NCI-H187 (cell line): ENCODE measurements at places on chromosomes 11 and 22.

GRCh38 chr11:116138280-116138679 lies 634.1 kb upstream of the CADM1 start:
- no peak for DNase-seq

- no peak for DNase-seq
Observed at GRCh38 chr11:109552376-109552775, 130.4 kb downstream of the C11orf87 start.

GRCh38 chr22:29313126-29313575 lies 2.3 kb downstream of the RASL10A start:
- no peak for DNase-seq

DNA sequence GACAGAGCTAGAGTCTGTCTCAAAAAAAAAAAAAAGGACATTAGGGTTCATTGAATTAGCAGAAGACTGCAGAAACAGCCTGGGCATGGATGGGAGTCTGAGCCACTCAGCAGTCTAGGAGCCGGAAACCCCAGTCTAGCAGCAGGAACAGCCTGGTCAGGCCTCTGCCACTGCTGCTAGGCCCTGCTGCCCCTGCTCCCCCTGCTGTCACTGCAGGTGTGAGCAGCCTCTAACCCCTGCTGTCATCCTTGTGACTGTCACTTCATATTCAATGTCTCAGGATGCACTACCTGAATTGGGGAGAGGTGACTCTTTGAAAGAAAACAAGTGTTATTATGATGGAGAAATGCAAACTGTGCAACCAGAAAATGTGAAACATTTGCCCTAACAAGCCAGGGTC lies 7.0 kb upstream of the DDX17 start:
- no peak for DNase-seq

GRCh38 chr11:114257621-114258558 lies 38.3 kb upstream of the NNMT start:
- no peak for DNase-seq

- no peak for DNase-seq
Observed at GRCh38 chr22:26707090-26707489, 49.7 kb downstream of the MIAT start.
